Peyer's patch (tissue), 4 donors: ENCODE measurements at places on chromosomes 7 and 10. TPM values are rescaled to one million over a fixed set of nuclear protein-coding genes. Genes with fewer than 3 reads are reported as not detected.

DNA sequence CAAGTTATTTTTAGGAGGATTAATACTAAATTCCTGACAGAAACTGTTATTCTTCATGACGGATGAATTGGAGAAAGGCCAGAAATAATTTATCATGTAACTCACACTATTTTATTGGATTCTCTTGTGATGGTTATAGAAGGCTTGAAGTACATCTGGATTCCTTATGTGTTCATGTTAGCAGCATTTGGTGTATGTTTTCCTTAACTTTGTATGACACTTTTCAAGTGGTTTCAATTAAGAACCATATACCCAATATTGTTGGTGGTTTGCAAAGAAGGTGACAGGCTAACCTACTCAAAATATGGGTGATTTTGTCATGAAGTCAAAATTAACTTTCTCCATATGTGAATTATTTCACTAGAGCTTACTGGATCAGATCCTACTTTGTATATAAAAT lies 532.2 kb upstream of the CNTNAP2 start:
- DNase-seq = no peak

DNA sequence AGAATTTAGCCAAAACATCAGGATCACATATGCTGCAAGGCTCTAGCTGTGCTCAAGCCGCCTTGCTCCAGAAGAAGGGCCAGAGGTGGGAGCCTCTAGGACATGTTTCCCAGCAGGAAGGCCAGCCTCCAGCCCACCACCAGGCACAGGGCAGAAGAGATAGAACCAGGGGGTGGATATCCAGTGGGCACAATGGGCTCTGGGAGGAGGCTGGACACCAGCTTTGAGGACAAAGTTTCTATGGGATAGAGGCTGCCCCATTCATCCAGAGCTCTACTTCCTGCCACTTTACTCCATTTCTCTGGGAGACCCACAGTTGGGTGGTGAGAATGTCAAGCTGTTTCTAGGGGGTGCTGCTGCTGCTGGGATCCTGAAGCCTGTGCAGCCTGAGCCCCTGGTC lies 77.1 kb downstream of the ARHGAP22 start:
- DNase-seq = peak; percentile 22

DNA sequence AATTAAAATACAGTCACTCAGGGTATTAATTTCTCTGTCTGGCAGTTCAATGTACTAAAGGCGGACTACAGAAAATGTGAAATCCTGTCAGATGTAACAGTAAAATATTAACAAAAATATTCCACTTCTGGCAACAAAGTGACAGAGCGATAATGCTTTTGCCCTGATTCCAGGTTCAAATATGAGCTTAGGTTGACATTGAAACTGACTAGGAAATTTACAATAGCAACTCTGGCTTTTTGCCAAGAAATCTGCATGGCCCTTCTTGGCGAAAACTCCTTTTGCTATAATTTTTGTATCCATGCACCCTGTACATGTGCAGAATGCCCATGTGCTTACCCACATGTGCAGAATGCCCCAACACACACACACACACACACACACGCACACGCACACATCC lies 552.2 kb downstream of the MDFIC start:
- DNase-seq = no peak

ZNF777 gene
- total RNA-seq = 12.4 TPM

- no peak for DNase-seq
These were observed 66.4 kb upstream of the DDC start for GRCh38 chr7:50631639-50632038.

STOX1 gene
- total RNA-seq = 2.5 TPM

DNA sequence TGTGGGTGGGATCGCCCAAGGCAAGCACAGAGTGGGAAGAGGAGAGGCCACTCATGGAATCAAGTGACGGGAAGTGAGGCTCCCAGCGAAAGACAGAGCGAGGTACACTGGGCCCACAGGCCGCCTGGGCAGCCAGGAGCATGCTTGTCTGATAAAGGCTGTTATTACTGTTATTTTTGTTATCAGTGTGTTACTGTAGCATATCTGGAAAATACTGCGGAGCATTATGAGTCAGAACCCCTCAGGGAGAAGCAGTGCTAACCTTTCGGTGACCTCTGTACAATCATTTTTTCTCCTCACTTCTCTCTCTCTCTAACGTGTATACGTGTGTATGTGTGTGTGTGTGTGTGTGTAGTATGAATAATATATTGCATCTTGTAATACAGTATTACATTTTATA lies 3.8 kb upstream of the TCERG1L start:
- no peak for DNase-seq

SHH gene
- total RNA-seq = 2.1 TPM

FAM25C gene
- total RNA-seq = not detected

MTERF1 gene
- total RNA-seq = 17.3 TPM

GRCh38 chr7:138433583-138434443 lies 26.2 kb upstream of the TRIM24 start:
- no peak for DNase-seq

WBP1L gene
- total RNA-seq = 78.3 TPM

DNA sequence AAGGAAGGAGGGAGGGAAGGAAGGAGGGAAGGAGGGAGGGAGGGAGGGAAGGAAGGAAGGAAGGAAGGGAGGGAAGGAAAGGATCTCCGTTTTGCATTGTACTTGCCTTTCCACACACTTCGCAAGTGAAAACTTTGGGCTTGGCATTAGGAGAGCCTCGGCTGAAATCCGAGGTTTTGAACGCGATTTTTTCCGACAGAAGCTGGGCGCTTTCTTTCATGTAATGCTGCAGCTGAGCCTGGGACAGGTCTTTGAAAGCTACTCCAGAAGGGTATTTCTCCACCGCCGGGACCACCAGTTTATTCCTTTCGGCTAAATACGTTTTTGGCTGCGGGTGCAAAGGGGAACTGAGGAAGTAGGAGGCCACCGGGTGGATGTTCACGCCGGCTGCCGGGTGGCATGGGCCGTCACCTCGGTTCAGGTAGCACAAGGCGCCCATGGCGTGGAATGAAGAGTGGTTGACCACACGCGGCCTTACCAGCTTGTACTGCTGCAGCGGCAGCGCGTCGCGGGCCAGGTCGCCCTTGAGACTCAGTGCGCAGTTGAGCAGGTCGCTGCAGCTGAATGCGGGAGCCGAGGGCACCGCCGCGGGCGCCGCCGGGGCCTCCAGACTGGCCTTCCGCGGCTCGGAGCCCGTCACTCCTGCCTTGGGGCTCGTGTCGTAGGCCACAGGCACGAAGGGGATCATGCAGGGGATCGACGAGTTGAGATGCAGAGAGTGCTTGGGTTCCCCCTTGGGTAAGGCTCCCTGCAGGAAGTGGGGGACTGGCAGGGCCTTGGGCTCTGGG lies 825 bp downstream of the FEZF1 start:
- no peak for DNase-seq

DNA sequence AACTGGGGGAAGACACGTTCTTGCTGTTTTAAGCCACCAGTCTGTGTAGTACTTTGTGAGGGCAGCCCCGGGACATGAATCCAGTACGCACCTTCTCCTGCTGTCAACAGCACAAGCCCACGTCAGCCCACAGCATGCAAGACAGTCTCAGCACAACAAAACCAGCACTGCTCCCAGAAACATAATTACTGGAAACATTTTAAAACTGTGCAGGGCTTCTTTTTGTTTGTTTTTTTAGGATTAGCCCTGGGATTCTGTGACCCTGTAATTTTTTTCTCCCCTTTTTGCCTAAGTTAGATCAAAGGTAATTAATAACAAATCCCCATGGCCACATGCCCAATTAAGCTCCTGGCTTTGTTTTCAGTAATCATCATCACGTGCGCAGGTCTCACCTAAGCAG lies 87.5 kb downstream of the VOPP1 start:
- no peak for DNase-seq

DNA sequence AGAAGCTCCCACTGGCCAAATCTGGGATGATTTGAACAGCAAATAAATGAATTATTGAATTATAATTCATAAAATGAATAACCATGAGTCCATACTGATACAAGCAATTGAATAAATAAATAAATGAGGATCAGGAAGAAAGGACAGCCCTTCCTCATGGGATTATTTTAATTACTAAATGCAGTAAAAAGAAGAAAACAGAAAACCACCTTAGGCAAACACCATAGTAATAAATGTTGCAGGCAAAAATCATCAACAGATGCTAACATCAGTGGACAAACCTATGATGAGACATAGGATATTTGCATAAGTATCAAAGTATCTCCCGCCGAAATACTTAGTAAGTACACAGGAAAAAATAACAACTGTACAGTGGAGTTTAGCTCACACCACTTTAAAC lies 33.2 kb downstream of the RAPGEF5 start:
- no peak for DNase-seq

R3HCC1L gene
- 22.3 TPM for total RNA-seq

PRRT4 gene
- not detected for total RNA-seq

- no peak for DNase-seq
These were observed 262.2 kb downstream of the CCSER2 start for GRCh38 chr10:84590327-84591193.

DNA sequence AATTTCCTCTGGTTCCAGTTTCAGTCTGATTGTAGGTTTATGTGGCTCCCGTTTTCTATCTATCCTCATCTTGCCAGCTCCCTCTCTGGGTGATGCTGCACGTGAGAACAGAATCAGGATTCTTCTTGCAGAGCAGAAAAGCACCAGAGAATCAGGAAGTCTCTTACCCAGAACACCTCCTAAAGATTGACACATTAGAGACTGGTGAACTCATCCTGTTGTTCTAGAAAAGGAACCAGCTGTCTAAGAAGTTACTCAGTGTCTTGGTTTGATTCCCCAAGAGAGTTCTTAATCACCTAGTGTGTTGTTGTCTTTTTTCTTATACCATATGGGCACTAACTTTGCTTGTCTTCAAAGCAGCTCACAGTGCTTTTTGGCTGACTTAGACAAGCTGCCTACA lies 152.4 kb downstream of the DGKI start:
- DNase-seq = no peak

GRCh38 chr7:65221683-65222082 lies 152.0 kb upstream of the ZNF92 start:
- no peak for DNase-seq

- no peak for DNase-seq
These were observed 16.6 kb downstream of the ZNF777 start for GRCh38 chr7:149444287-149444686.

DNA sequence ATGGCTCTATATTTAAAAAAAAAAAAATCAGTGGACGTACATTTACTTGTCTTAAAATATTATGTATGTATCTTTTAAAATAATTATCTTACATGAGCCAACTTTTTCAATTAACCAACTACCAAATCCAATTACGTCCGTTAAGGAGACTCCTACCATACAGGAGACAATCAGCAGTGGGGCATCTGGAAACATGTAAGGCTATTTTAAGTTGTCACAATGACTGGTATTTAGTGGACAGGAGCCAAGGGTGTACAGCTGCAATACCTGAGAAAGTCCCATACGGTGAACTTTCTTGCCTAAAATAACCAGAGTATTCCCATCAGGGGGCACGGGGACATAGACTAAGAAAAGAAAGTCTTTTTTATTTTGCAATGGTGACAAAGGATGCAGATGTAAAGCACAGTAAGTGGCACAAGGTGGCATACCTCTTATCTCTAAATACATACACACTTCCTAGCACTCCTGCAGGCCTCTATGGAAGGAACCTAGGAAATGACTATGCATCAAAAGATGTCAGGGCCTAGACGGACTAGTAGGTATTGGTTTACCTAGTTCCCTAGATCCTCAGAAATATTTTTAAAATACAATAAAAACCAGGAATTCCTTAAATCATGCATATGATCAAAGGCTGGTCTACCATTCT lies 16.0 kb upstream of the TLL2 start:
- no peak for DNase-seq

DNA sequence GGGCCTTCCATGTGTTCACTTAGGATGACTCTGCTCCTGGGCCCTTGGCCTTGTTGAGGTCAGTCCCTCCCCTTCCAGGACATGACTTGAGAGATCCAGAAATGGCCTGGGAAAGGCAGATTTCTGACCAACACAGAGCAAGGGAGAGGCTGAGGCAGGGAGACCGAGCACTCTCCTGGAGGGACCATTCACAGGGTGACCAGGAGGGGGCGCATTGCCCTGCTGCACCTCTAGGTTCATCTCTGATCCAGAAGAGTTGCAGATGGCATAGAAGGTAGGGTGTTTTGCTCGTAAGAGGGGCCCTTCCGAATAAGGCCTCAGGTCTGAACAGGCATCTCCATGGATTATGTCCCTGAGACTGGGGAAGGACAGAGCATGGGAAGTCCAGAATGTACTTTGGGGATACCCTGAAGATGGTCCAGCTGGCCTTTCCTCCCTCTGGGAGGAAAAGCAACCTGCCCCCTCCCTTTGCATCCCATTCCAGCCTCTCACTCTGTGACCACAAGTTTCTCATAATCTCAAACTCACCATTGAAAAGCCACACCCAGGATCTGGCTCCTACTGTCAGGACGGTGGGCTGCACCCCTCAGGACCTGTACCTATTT lies 6.6 kb downstream of the DMBT1 start:
- peak; percentile 60 for DNase-seq

DNA sequence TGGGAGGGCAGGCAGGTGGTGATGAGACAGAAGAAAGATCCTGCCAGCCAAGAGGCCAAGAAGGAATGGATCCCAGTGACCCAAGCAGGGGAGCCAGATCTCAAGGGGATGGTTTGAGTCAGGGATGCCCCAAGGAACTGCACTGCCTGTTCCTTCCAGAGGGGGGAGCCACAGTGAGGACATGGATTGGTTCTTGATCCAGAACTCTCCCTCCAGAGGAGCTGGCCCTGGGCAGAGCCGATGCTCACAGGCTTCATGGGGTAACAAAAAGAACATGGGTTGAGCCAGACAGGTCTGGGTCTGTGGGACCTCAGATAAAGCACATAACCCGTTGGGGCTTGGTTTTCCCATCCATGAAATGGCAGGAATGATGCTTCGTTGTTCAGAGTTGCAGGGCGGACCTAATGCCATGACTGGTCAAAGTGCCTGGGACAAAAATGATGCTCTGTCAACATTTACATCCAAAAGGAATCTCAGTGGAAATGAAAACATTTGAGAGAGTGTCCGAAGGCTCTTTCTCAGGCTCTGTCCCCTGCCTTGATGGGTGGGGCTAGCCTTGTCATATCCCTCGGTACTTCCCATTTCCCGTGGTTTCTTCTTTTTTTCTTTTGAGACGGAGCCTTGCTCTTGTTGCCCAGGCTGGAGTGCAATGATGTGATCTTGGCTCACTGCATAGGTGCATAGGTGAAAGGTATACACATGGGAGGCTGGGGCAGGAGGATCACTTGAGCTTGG lies 4.7 kb upstream of the DENND2A start:
- DNase-seq = no peak

DNA sequence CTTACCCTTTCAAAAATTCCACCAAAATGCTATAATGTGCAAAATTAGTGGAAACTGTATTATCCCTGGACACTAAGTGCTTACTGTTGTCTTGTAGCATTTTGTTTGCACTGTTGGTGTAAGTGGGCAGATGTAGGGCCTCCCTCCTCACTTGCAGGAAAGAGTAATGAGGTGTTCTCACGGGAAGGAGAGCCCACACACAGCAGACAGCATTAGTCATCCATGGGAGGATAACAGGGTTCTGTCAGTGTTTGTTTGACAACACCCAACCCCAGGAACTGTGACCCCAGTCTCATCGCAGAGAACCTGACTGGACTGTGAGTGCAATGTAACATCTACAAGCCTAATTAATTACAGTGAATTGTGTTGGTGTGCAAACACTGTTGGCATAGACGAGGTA lies 58.7 kb upstream of the VSTM2A start:
- no peak for DNase-seq

- DNase-seq = no peak
These were observed 3.3 kb downstream of the ETV1 start for GRCh38 chr7:13986208-13986607.
